ENCODE measurements at places on chromosomes 12 and 14.

DNA sequence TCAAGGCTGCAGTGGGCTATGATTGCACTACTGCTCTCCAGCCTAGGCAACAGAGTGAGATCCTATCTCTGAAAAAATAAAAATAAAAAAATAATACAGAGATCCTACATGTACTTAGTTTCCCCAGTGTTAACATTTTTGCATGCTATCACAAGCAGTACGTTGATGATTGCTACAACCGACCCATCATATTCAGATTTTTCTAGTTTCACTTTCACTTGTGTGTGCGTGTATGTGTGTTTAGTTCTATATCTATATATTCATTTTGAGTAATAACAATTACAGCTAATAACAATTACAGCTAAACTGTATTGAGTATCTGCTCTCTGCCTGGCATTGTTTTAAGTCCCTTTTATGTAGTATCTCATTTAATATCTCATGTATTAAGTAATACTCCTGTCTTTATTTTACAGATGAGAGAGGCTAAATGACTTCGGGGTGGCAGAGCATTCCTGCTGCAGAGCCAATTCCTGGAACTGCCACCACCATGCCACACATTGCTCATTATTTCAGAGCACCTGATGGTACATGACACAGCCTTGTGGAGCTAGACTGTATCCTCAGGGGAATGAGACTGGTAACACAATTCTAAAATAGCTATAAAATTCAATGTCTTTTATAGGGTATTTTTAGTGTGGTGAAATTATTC, 153.1 kb downstream of the BCAT1 start:
- no peak for DNase-seq

DNA sequence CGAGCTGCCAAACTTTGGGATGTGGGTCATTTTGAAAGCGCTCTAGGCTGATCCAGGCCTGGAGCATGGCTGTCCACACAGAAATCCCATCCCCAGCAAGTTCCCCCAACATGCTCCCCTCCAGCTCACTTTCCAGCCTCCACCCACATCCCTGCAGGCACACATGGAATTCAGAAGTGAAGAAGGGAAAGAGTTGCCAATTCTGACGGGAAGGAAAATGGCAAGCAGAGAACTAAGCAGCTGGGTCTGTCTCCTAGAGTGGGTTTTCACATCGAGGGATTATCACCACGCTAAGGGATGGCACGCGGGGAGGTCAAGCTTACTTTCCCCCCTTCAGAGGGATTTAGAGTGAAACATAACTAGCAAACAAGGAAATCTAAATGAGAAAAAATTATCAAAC, 142.3 kb downstream of the RIMBP2 start:
- DNase-seq: no peak

DNA sequence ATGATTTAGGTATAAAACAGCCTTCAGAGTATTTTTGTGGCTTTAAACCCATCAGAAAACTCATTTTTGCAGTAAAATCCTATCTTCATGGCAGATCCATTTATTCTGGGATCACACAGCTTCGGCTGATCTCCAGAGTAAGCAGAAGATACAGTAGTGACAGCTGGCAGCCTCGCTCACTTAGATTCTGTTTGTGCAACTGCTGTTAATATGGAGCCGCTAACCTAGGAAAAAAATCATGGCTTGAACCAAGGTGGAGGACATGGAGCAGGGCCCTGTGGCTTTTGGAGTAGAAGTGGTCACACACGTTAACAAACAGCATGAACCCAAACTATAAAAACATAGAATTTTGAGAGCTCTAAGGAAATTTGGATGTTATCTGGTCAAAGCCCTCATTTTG, 137.2 kb upstream of the ARHGAP5 start:
- DNase-seq: no peak

DNA sequence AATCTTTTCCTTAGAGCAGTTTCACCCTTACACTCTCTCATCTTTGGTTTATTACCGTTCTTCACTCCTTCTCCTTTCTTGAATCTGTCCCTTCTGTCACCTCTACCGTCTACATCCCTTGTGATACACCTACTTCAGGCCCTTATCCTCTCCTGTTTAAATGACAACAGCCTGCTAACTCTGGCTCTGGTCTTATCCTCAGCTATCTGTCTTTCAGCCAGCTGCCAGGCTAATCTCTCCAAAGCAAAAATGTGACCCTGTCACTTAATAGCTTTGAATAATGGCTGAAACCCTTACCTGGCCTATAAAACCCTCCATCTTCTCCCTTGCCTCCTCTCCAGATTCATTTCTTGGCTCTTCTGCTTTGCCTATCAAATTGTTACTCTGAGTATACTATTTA, 32.3 kb downstream of the BEST3 start:
- DNase-seq: no peak

GRCh38 chr14:56004323-56004722, 113.9 kb upstream of the PELI2 start:
- DNase-seq: no peak

GRCh38 chr12:64782191-64782876, 23.1 kb upstream of the GNS start:
- DNase-seq: no peak

- DNase-seq: no peak
These were observed 220.3 kb upstream of the ARID2 start for GRCh38 chr12:45509187-45509586.
